H1 (cell line): ENCODE measurements at places on chromosomes 3 and 15.

- DNase-seq = no peak
Measured at GRCh38 chr15:40307421-40308211, at the start of gene PLCB2. Gene PLCB2 (minus strand): TSS chr15:40307935. CDS start chr15:40307672, 263 bp downstream.

DNA sequence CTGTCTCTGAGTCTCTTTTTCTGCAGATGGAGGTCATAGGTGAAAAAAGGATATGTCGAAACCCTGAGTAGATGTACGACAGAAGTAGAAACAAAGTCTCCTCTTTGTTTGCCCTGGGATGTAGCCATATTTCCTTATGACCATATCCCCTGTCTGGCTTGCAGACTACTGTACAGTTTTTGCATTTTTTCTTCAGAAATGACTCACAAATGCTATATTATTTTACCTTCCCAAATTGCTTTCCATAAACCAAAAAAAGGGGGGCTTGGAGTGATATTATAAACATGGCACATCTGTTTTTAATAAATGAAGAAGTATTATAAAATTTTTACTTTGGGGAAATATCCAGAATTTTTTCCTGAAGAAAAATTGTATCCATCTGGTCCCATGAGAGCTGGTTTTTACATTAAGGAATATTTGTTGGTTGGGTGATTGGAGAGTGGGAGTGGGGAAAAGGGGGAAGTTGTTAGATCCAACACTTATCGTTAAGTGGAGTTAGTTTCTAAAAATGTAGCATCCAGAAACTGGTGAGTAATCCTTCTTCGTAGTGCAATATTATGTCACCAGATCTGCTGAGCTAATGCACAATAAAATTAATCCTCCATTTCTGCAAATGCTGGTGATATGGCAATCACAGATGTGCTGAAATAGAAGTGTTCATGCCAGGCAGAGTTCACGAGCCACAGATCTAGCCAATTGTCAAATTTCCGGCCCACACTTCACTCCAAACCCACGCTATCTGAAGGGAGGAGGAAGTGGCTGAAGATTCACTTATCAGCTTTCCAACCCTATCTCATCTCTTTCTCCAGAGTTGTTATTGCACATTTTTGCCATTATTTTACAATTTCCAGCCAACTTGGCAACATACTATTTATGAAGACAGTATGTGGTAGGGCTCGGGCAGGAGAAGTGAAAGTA is 313.6 kb upstream of the ATP11B start:
- no peak for DNase-seq

GRCh38 chr3:94520364-94520763 is 457.5 kb downstream of the NSUN3 start:
- DNase-seq = no peak

GRCh38 chr3:75001330-75001729 is 386.9 kb upstream of the CNTN3 start:
- no peak for DNase-seq

- DNase-seq = no peak
Measured at GRCh38 chr3:172182797-172183196, 143.4 kb downstream of the FNDC3B start.

DNA sequence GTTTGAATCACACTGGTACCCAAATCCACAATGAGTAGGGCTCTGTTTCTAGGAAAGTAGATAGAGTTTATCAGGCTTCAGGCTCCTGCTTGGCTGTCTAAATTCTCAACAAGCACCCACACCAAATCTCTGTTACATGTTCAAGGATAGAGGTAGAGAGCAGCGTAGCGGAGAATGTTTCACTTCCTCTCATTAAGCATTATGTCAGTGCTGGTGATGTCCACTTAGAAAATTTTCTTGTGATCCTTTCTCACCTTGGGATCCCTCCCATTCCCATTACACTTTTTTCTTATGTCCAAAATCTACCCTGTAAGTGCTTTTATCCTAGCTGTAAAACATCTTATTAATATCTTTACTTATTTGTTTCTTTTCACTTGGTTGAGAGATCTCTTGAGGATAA is 34.7 kb upstream of the GCSAM start:
- DNase-seq = no peak
